Activated T-cell treated with anti-CD3 and anti-CD28 coated beads, Interleukin-2, amount 50 U/mL, for 4 hours (primary cell): ENCODE measurements at places on chromosomes 2 and 18. TPM values are rescaled to one million over a fixed set of nuclear protein-coding genes. Genes with fewer than 3 reads are reported as not detected.

GRCh38 chr2:189097934-189098333, 81.6 kb downstream of the COL5A2 start:
- no peak for DNase-seq

- DNase-seq = no peak
These were observed 71.8 kb downstream of the TNS1 start for GRCh38 chr2:217930761-217931563.

DNA sequence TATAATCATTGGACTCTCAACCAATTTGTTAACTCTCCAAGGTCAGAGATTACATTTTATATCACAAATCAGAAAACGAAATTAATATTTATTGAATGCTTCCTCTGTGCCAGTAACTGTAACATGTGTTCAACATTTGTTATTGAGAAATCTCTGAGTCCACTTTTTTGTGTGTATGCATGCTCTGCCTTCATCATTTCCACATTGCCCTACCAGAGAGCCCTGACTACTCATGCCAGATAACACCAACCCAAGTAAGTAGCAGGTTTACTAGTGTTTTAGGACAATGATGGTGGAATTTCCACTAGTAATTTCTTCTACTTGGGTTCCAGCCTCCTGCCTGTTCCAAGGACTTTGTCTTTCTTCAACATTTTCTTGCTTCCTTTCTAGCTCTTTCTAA, 14.2 kb upstream of the FAP start:
- DNase-seq = no peak

- DNase-seq = no peak
These were observed 114.1 kb upstream of the MSH2 start for GRCh38 chr2:47288864-47289263.

Gene LCT
- total RNA-seq = 0.05 TPM

DNA sequence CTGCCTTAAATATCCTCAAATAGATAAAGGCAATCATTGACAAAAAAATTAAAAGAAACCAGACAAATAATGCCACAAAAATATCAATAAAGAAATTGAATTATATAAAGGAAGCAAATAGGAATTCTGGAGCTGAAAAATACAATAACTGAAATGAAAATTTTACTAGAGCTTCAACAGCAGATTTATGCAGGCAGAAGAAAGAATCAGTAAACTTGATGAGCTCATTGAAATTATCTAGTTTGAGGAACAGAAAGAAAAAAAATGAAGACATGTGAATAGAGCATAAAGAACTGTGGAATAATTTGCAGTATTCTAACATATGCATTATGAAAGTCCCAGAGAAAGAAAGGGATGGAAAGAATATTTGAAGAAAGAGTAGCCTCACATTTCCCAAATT, 41.9 kb upstream of the ZCCHC2 start:
- DNase-seq = no peak

DNA sequence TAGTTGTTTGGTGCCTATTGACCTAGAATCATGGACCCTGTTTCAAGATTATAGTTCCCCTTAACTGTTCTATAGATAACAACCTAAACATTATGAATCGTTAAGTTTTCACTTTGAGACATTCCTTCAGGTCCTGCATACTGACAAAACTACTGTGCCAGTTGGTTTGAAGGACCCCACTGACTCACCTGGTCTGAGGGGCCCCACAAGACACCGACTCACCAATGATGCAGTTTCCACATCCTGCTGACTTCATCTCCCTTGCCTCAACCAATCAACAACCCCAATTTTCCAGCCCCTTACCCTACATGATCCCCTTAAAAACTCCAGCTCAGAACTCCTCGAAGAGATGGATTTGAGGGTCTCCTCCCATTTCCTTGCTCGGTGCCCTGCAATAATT, 89.6 kb upstream of the CCDC141 start:
- no peak for DNase-seq

Gene TMEM178A
- not detected for total RNA-seq

Gene OXER1
- 0.33 TPM for total RNA-seq

- DNase-seq = no peak
These were observed 46.4 kb downstream of the GRB14 start for GRCh38 chr2:164574931-164575330.

DNA sequence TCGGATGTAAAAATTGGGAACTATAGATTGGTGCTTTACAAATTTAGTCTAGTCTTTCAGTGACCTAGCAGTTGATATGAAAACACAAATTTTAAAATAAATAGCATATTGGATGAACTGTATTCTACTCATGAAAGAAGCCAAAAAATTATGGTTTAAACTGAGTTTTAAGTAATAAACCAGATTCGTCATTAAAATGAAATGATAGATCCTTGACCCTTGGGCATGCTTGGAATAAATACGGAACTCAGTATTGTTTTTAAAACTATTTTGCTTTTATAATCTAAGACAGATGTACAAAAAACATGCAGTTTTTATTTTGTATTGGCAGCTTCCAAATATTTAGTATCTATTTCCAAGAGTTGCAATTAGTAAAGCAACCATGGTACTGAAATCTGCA, 34.6 kb upstream of the TBR1 start:
- no peak for DNase-seq

- DNase-seq = no peak
These were observed 51.1 kb downstream of the PLEKHM3 start for GRCh38 chr2:207974216-207974605.

Gene EMX1
- not detected for total RNA-seq

DNA sequence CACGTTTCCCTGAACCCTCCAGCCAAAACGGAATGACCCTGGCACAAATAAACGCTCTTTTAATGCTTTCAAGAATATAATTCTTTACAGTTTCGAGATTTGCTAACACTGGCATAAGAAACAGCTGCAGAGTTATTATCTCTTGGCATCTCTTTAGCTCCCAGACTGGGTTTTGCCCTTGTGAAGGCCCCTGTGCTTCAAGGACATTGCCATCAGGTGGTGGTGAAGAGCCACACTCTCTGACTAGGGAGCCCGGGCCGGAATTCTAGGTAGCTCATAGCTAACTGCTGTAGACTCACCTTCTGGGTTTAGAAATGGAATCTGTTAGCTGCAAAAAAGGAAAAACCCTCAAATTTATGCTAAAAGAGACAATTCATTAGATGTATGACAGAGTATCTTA, 13.3 kb upstream of the GALNT14 start:
- DNase-seq = no peak

Gene ASAP2
- 0.20 TPM for total RNA-seq

Gene LYPD6B
- not detected for total RNA-seq

Gene EIF5B
- 111 TPM for total RNA-seq

DNA sequence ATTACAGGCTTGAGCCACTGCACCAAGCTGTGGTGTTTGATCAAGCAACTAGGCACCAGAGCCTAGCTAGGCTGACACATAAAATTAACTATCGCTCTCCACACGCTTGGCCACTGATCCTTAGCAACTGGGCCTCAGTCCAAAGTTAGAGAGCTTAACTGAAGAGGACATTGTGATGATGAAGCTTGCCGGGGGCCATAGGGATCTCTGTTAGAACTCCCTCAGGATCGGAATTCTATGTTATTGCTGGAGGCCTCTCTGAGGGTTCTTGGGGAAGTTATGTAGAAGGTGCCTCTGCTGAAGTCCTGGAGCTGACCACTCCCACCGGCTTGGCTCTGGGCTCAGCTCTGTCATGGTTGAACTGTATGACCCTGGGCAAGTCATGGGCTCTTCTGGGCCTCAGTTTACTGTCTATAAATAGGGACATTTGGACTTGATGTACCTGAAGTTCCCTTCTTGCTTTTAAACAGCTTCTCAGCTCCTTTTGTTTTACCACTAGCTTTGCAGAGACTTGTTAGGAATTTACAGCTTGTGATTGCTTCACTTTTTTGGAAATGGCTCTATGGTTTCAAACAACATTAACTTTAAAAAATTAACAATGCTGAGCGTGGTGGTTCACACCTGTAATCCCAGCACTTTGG, 44.1 kb downstream of the GATA6 start:
- no peak for DNase-seq

- DNase-seq = peak; percentile 22
These were observed 1.4 kb downstream of the MBD2 start for GRCh38 chr18:54222922-54223567.

- DNase-seq = no peak
These were observed 20.7 kb downstream of the USP34 start for GRCh38 chr2:61450144-61450543.

Gene XDH
- total RNA-seq = not detected

DNA sequence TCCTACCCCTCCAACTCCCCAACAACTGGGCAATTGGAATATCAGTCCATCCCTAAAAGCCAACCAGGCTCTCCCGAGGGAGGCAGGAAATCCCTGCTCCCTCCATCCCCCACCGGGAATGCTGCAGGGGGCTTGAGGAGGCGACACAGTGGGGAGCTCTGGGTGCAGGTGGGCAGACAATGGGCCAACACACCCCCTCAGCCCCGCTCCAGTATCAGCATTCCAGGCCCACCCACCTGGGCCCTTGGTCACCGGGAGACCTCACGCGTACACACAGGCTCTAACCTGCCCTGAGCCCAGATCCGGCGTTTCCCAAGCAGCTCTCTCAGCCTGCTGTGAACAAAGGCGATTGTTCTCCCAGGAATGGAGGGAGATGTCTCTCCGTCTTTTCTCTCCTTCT, 37.6 kb upstream of the FZD7 start:
- DNase-seq = no peak

DNA sequence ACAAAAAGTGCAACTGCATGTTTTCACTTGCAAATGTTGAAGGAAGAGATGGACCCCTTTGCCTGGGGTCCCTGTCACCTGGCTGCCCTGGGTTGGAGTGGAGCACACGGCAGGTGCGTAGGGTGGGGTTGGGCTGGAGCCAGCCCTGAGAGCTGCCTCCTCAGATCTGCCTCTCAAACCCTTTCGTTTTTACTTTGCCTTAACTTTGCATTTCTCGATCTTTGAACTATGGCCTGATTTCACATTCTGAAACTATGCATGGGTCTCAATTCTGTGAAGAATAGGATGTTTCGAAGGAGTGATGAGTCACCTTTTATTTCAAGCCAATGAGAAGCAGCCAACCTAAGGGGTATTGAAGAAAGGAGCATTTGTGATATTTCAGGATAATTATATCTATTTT, 132.8 kb downstream of the ACOXL start:
- no peak for DNase-seq

DNA sequence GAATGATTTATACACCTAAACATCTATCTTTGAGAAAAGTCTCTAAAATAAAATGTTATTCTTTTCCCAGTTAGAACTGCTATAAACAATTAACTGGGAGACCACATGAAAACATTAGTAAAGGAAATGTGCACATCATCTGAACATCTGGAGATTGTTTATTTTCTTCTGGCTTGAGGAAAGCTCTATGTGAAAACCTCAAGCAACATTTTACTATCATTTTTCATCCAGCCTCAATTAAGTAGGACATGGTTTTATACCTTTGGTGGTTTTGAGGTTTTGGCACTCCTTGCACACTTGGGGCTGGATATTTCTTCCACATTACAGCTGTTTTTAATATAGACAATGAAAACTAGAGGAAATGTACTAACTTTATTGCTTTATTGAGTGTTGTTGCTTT, 609.5 kb upstream of the SLC8A1 start:
- DNase-seq = no peak

Gene ZRANB3
- total RNA-seq = 5.0 TPM

GRCh38 chr2:11744631-11745394, 1.6 kb upstream of the LPIN1 start:
- DNase-seq = no peak

GRCh38 chr18:69981948-69982347, 34.3 kb upstream of the CD226 start:
- DNase-seq = no peak

Gene DLGAP1
- total RNA-seq = not detected

DNA sequence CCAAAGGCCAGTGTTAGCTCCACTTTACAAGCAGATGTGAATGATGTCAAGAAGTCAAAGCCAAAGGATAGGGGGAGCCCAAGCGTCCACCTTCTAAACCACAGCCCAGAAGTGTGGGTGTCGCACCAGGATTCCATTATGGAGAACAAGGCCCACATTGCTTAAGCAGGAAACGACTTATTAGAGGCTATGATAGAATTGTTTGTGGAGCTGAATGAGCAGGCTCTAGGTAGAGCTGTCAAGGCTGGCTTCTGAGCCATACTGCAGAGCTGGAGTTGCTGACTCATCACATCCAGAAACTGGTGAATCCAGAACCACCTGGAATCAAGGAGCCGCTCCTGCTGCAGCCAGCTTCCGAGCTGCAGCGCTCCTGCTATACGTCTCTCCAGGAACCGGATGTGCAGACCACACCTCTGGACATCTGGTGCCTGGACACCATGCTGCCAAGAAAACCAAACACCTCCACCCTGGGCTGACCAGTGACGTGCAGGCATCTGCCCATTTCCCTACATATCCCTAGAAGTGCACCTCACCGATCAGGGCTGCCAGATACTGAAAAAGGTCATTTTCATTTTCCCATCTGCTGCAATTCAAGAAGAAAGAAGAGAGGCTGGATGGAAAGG, 6.2 kb upstream of the TWIST2 start:
- DNase-seq = no peak

- no peak for DNase-seq
These were observed 1311.7 kb upstream of the NXPH2 start for GRCh38 chr2:140091926-140092325.

- DNase-seq = no peak
These were observed 445.7 kb upstream of the TRIB2 start for GRCh38 chr2:12270876-12271588.

Gene MARCHF4
- total RNA-seq = not detected

Gene GAREM2
- total RNA-seq = 2.4 TPM

DNA sequence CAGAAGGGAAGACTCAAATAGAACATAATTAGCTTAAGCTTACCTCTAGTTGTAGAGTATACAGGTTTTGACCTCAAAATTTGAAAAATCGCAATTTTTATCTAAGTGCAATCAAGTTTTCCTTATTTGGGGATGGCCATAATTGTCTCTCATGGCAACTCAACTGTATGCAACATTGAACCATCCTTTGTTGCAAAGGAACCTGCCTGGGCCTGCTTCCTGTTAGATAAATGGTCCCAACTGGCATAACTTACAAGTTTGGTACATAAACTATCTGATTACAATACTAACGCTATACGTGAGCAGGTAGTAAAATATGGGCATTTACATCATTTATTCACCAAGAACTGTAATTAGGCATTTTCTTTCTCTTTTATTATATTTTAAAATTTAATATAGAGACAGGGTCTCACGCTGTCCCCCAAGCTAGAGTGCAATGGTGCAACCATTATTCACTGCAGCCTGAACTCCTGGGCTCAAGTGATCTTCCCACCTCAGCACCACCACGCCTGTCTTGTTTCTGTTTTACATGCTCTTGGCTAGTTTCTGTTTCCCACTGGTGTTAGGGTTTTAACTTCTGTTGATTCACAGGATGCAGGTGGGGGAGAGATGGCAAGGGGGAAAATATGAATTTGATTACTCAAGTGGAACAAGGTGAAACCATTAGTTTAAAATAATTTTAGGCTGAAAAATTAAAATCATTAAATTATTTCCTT, 55.3 kb upstream of the B3GNT2 start:
- no peak for DNase-seq
